ENCODE measurements at places on chromosomes 1 and 21.

DNA sequence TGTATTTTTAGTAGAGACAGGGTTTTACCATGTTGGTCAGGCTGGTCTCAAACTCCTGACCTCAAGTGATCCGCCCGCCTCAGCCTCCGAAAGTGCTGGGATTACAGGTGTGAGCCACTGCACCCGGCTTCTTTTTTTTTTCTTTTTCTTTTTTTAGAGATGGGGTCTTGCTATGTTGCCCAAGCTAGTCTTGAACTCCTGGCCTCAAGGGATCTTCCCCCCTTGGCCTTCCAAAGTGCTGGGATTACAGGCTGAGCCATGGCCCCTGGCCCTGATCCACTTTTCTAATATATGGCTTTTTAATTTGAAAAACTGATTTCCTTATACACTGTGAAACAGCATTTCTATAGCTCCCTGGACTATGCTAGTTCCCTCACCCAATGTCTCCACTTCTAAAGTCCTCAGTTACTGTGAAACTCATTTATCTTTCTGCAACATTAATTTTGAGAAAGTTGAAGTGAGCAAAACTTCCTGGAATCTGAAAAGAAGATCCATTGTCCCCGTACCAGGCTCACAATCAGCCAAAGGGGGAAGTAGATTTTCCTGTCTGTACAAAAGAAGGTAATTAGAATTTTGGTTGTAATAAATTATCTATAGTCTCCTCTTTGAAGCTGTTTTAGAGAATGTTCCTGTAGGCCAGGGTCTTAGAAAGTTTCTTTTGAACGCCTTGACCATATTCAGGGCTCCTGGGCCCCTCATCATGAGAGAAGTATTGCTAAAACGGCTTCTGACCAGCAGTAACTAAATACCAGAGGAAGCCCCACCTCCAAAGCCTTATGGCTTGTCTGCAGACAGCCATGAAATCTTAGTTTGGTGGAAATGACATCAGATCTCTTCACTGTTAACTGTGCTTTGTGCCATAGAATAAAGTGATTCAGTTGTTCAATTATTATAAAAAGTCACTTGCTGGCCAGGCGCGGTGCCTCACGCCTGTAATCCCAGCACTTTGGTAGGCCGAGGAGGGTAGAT, 34.9 kb downstream of the DEGS1 start:
- no peak for DNase-seq

DNA sequence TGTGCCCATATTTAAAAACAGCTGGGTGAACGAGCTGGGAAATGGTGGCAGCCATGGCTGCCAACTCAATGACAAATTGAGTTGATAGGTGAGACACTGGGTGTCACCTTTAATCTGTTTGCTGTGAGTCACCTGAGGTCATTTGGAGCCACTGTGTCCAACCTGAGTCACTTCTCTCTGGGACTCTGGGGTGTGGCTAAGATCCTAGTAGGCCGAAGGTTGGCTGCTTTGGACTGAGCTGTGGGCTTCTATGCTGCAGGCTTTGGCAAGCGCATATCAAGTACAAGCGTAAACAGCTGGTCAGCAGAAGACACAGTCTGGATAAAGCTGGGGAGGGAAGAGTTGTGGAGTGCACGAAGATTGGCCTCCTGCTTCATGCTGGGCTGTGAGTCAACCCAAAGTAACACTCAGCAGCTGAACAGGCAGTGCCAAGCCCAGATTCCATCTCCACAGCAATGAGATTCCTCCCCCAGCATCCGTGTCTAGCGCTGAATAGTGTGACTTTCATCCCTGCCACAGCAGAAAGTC, 24.0 kb downstream of the TEX35 start:
- no peak for DNase-seq

DNA sequence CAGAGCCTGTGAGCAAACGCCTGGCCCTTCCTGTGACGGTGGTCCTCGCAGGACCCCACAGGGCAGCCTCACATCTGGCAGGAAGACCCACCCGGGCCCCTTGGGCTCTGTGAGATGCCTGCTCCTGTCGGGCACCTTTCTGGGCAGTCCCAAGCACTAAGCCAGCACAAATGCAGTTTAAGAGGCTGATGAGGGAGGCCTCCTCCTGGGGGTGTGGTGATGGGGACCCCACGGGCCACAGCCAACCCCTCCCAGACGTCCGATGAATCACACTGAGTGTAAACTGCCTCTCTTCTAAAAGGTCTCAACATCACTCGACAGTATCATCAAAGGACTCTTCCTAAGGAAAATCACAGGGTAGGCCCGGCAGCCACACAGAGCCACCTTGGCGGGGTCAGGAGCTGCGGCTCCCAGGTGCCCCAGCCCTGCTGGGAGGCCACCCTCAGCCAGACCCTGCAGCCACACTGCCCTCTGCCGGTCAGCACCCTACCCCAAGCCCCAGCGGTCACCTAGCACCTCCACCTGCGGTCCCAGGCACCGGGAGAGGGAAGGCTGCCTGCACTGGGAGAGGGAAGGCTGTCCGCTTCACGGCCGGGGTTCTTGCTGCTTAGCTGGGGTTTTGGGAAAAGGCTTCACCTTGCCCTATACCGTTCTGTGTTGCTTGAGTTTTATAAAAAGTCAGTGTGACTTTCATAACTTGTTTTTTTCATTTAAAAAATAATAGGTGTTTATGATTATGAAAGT, 3.9 kb upstream of the PRKCZ start:
- DNase-seq: no peak

DNA sequence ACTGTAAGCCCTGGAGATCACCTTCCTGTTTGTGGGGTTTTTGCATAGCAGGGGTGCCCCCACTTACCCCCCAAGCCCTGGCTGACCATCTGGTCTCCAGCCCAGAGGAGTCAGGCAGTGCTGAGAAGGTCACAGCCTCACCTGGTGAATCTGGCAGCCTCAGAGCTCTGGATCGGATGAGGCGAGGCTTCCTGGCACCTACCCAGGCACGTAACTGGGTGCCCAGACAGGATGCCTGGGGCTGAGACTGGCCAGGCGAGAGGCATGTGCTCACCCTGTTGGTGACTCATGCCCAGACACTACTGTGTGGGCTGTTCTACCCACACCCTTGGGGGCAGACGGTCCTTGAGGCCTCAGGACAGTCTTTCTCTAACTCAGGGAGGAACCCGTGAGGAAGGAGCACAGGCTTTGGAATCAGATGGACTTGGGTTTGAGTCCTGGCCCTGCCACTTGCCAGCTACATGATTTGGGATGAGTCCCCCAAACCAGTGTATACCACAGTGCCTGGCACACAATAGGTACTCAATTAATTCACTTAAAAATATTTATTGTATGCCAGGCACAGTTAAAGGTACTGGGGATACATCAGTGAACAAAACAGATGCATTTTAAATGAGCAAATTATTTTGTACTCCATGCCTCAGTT, 15.1 kb upstream of the PADI3 start:
- DNase-seq: no peak

DNA sequence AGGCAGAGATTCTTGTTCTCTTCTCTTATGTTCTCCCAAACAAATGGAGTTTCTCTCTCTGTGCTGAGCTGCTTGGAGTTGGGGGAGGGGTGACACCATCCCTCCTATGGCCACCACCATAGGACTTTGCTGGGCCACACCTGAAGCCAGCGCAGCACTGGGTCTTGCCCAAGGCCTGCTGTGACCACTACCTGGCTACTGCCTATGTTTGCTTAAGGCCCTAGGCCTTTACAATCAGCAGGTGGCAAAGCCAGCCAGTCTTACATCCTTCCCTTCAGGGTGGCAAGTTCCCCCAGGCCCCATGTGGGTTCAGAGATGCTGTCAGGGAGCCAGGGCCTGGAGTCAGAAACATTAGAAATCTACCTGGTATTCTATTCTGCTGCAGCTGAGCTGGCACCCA, 6.3 kb upstream of the MTARC2 start:
- no peak for DNase-seq

- DNase-seq: no peak
Observed at GRCh38 chr21:35202431-35202830, 153.3 kb upstream of the RUNX1 start.

DNA sequence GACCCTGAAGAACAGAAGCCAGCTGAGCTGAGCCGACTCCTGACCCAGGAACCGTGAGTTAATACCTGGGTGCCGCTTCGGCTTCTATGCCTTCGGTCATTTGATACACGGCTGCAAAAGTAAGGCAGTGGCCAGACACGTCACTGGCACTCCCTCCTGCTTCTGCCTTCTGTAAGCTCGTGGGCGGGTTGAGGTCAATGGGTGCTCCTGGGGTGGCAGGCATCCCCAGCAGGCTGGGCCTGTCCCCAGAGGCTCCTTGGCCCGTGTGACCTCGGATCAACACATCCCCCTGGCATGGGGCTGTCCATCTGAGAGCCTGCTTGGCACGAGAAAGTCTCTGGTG, 35.7 kb upstream of the COL6A1 start:
- DNase-seq: no peak

DNA sequence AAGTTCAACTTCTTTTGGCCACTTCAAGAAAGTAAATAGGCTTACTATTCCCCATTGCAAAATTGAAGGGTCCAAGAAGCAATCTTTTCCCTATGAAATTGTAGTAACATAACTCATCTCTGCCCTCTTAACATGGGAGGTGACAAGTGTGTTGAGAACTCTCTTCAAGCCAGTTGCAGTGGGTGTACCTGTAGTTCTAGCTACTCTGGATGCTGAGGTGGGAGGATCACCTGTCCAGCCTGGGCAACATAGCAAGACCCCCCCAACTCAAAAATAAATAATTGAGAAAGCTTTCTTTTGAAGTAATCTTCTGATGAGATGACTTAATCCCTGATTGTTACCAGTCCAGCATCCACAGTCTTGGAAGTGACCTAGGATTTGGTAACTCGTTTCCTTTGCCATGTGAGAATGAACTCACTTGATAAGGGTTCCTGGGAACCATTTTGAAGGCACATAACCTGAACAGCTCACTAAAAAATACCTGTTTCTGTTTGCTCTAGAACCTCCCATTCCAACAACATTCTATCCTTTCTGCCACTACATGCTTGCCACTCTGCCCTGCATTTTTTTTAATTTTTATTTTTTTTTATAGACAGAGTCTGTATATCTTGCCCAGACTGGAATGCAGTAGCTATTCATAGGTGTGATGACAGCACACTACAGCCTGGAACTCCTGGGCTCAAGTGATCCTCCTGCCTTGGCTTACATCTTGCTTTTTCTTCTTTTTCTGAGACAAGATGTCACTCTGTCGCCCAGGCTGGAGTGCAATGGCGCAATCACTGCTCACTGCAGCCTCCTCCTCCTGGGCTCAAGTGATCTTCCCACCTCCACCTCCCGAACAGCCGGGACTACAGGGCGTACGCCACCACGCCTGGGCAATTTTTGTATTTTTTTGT, 1.4 kb upstream of the IPO9 start:
- no peak for DNase-seq

DNA sequence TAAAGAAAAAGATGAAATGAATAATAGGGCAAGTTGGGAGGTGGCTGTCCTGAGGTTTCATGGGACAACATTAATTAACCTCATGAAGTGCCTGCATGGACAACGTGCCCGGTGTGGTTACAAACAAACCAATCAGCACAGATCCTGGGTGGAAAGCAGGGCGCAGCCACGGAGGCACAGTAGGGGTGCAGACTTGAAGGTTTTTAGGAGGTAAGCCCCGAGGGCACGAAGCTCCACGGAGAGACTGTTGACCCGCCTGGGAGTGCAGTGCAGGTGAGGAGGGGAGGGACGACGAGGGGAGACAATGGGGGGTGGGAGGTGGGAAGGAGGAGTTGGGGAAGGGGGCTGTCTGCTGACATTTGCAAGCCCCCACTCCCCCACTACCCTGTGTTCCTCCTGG, 2.3 kb upstream of the RIPK4 start:
- no peak for DNase-seq

DNA sequence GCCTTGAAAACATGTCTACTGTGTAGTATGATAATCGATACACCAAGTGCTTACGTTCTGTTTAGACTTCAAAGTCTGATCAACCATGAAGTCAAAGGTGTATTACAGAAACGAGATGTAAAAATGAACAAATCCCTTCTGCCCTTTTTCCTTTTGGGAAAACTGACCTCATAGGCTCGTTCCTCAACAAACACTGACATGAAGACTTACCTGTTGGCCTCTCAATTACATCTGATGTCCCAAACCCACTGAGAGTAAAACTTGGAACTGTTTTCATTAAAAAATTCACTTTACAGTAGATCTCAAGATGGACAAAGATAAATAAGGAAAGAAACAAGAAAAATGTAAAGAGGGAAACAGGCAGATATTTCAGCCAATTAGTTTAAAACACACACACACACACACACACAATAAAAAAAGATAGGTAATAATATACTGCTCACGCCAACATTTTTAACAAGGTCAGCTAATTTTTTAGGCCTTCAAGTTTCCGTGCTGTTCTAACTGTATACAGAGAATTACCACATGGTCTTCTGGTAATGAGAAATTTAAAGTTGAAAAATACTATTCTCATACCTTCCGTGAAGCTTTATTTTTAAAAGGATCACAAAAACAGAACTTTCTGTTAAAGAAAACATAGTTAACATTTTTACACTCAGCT, 2.1 kb downstream of the HMGN1 start:
- DNase-seq: no peak

GRCh38 chr1:79005945-79006344, 585 bp downstream of the ADGRL4 start:
- no peak for DNase-seq

DNA sequence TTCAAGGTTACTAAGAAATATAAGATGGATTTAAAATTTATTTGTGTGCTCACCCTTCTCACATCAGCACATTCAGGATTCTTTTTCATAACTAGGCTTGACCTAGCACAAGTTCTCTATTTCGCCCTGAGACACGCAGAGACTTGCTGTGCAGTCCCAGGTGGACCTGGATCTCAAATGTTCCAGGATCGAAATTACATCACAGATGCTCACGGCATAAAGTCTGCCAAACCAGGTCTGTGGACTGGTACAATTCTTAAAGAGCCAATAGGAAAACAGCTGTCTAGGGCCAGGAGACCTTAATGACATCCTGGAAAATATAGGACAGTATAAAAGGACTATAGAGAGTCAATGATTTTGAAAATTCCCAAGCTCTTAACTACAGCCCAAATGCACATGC, 2.2 kb downstream of the PGBD5 start:
- no peak for DNase-seq
